Hippocampal formation (tissue), 2 donors: ENCODE measurements at places on chromosomes 5 and 9.

DNA sequence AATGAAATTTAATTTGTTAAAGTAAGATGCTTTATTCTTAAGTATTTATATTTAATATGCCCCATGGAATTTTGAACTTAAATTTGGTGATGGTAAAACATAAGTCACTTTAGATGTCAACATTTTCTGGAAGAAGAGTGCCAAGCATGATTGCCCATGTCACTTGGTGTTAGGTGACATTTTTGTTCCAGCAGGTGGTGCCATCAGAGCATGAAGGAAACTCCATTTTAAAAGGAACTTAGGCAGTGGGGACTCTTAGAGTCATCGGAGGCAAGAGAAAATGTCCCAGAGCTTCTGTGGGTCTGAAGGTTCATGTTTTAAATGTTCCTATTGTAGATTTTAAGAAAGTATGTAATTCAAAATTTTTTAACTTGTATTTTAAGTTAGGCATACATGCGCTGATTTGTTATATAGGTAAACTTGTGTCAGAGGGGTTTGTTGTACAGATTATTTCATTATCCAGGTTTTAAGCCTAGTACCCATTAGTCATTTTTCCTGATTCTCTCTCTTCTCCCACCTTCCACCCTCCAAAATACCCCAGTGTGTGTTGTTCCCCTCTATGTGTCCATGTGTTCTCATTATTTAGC, 789.3 kb downstream of the SEMA5A start:
- DNase-seq = peak; percentile 45

GRCh38 chr9:126617823-126618165, 4.1 kb downstream of the LMX1B start:
- DNase-seq = no peak

DNA sequence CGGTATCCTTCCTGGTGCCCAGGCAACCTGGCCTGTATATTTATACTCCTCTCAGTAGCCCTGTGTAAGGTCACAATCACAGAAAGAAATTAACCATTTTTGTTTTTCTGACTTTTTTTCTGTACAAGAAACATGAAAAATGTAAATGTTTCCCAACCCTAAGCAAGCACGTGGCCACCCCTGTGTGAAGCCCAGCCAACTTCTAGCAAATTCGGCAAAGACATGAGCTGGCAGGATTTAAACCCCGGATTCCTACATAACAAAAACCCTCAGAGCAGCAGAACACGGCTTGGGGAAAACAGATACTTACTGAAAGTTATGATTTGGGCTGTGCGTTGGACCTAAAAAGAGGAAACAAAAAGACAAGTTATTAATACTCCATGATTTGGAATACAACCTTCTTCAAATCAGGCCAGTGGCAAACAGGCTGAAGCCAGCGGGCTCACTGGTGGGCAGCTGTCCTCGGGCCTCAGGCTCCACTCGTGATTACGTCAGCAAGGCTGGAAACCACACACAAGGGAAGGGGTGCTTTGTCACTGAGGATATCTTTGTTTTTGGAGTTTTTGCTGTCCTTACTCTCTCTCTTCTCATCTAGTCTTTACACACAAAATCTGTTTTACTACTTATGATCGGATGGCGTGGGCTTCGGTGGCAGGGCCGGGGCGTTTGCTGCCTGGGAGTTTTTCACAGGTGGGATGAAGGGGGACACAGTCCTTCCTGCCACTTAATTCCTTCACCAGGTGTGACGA, 194.1 kb downstream of the ROR2 start:
- DNase-seq = no peak

GRCh38 chr9:11086561-11086960, 473.8 kb upstream of the PTPRD start:
- DNase-seq = no peak

DNA sequence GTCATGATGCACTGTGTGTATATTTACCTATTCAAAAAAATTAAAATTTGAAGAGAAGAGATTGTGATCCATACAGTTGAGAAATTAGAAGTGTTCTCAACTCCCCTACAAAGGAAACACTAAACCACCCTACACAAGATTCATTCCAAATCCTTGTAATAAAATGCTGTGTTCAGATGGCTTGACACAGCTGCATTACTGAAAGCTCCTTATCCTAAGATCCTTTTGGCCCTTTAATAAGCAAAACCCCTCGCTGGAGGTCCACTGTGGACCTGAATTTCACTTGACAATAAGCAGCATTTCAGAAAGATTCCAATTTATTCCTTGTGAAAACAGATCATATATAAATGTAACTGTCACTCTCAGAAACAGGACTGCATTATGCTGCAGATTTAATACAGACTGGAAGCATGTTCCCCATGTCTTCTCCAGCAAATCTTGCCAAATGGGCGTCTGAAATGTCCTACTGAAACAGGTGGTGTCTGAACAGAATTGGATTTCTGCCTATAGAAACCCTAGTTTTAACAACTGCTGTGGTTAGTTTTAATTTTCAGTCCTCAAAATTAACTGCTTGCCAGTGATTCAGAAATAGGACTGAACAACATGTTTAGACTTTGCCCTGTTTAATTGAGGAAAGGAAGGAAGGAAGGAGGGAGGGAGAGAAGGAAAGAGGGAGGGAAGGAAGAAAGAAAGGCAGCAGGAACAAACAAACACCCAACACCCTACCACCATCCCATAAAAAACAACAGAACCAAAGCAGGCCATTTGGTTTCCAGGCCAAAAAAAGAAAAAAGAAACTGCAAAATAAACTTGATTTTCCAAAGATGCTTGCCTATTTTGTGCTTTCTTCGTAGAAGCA, 179.6 kb downstream of the MLLT3 start:
- no peak for DNase-seq

DNA sequence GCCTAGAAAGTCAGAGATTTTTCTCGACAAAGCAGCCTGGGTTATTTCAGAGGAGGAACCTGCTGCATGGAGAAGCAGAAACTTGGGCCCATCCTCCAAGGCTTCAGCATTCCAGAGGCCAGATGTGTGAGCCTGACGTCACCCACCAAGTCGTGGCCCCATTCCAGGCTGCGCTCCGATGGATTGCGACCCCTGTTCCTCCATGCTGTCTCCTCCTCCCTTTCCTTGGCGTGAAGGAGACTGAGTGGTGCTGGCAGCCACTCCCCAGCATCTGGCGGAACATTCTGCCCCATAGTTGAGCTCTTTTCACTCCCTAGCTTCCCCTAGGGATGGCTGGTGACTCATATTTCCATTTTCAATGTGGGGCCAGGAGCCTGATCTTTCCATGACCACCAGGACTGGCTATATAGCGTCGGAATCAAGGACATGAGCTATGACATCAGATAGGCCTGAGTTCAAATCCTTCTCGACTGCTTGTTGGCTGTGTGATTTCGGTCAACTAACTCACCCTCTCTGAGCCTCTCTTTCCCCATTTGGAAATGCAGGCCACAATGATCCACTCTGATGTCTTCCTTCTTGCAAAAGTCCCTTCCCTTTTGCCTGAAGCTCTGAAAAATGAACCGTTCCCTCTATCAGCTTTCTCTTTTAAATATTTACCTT, 24.5 kb upstream of the DUSP1 start:
- no peak for DNase-seq

DNA sequence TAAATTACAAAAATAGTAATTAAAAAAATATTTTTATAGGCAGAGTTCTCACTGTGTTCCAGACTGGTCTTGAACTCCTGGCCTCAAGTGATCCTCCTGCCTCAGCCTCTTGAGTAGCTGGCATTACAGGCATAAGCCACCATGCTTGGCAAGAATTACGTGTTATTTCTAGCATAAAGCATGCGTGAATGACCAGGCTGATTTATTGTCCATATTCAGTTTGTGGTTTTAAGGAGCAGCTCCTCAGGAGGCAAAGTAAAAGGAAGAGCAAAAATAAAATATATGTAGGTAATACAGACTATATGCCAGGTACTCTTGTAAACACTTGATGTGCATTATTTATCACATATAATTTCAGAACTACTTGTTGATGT, 7.1 kb upstream of the CD180 start:
- DNase-seq = no peak

DNA sequence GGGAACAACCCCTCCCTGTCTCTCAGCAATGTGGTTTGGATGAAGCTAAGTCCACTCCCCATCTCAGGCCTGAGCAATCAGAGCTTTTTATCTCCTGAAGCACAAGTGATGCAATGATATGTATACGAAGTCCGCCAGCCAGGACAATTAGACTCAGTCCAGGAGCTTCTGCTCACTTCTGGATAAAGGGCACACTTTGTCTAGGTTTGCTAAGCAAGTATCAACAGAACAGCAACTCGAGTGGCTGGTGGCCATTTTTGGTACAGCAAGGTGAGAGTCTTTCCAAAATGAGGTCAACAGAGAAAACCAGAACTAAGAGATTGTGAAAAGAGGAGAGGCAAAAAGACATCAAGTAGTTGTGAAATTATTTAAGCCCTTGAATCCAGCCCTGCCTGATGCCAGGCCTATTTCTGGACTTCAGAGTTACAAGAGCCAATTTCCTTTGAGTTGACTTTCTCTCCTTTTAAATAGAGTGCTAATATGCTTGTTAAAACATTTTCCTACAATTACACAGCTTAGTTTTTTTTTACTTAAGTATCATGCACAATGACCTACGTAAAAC, 8.2 kb downstream of the NDUFA8 start:
- DNase-seq = no peak

- no peak for DNase-seq
Observed at GRCh38 chr9:127209948-127210640, 54.5 kb upstream of the GARNL3 start.

GRCh38 chr9:126126807-126127206, 199.8 kb upstream of the MVB12B start:
- DNase-seq = no peak

GRCh38 chr9:113155911-113156588, 5.2 kb downstream of the SLC31A2 start:
- no peak for DNase-seq

GRCh38 chr5:56814361-56814962, 887 bp upstream of the MAP3K1 start:
- DNase-seq = no peak

GRCh38 chr9:127920794-127921193, 4.0 kb upstream of the ST6GALNAC4 start:
- DNase-seq = no peak

- no peak for DNase-seq
Observed at GRCh38 chr5:150599917-150600511, 40.4 kb upstream of the SYNPO start.

GRCh38 chr5:143279698-143280097, 123.8 kb downstream of the NR3C1 start:
- DNase-seq = no peak

- DNase-seq = no peak
Observed at GRCh38 chr9:4416467-4416866, 73.8 kb upstream of the SLC1A1 start.

DNA sequence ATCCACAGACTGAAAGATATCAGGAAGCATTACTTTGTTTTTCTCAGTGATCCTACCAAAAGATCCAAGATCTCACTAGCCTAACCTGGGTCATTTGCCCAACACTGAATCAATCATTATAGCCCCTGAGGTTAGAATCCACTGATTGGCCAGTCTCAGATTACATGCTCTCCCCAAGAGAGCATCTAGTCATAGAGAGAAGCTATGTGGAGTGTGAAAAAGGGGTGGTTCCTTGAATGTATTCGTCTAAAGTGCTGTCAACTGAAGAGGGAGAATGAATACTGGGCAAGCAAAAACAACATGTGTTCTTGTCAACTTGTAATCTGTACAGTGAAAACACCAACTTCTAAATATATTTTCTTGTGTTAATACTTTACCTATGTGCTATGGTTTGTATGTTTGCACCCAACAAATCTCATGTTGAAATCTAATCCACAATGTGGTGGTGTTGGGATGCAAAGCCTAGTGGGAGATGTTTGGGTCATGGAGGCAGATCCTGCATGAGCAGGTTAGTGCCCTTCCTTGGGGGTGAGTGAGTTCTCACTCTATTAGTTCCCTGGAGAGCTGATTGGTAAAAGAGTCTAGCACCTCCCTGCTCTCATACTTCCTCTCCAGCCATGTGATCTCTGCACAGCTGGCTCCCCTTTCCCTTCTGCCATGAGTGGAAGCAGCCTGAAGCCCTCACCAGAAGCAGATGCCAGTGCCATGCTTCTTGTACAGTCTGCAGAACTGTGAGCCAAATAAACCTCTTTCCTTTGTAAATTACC, 60.3 kb upstream of the PJA2 start:
- no peak for DNase-seq

- no peak for DNase-seq
Observed at GRCh38 chr9:127500399-127500798, 49.1 kb downstream of the LRSAM1 start.

DNA sequence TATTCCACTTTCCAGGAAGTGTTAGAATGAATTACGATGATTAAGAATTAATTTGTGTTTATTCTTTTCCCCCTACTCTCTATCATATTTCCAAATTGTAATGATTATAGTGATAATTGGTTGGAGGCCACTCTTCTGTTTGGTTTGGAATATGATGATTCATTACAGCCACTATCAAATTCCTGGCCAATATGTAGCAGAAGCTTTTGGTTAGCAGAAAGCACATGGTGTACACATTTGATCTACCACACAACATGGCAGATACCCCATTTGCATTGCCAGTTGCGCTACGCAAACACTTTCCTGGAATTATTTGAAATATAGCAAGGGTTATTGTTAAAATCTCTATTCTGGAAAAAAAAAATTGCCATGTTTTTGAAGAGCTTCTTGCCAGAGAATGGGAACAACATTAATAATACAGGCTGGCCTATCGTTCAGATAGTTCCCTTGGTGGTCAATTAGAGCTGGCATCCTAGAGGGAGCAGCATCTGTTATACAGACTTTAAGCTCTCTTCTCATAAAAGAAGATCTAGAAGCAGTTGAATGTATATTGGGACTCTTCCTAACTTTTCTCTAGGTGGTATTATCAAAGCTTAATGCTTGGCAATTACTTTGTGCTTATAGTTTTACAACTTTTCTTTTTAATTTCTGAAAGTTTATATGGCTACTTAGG, 455.0 kb upstream of the ACTBL2 start:
- DNase-seq = no peak

- DNase-seq = no peak
Observed at GRCh38 chr9:128635266-128636023, 21.2 kb downstream of the DYNC2I2 start.

GRCh38 chr9:129231022-129231739, 53.1 kb upstream of the IER5L start:
- DNase-seq = no peak

DNA sequence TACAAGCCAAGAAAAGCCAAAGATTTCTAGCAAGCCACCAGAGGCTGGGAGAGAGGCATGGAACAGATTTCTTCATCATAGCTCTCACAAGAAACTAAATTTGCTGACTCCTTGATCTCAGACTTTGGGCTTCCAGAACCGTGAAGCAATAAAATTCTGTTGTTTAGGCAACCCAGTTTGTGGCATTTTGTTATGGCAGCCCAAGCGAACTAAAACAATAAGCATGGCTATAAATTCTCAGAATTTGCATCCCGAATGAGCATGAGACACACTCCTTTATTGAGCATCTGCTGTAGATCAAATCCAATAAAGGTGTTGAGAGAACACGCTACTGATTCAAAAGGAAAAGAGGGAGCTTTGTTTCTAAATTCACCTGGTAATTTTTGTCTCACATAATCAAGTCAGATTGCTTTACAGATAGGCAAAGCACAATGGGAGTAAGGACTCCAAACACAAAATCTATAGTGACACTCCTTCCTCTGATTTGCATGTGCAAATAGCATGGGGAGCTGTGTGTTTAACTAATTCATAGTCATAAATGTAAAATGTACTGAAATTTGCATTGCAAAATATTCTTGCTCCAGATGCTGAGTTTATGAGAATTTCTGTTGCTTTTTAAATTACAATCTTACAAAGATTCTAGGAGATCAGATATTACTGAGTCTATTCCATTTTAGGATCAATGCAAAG, 308.7 kb downstream of the MED10 start:
- DNase-seq = no peak
